ENCODE measurements at places on chromosomes 2 and 18.

GRCh38 chr2:116416731-116417377, 1397.6 kb upstream of the DDX18 start:
- no peak for DNase-seq

DNA sequence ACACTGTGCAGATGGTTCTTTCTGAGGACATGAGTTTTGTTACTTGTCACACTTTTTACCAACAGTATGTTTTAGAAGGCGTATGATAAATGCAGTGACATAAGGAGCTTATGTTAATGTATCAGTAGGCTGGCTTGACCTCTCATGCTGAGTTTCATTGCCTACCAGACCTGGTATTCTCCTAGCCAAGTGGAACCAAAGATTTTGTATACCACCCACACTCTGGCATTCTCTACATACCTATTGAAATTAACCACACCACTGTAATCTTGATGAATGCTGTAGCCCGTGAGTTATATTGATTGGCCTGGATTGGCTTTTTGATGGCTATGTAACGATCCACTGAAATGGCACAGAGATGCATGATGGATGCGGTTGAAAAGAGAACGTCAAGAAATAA, 11.4 kb downstream of the HTR2B start:
- no peak for DNase-seq

- DNase-seq: no peak
Observed at GRCh38 chr2:236818281-236819045, 248.8 kb downstream of the ACKR3 start.

- no peak for DNase-seq
Observed at GRCh38 chr2:56522605-56523089, 338.9 kb downstream of the CCDC85A start.

- no peak for DNase-seq
Observed at GRCh38 chr2:135490376-135490775, 40.6 kb downstream of the ZRANB3 start.

- DNase-seq: no peak
Observed at GRCh38 chr2:203463266-203463678, 71.8 kb downstream of the RAPH1 start.

DNA sequence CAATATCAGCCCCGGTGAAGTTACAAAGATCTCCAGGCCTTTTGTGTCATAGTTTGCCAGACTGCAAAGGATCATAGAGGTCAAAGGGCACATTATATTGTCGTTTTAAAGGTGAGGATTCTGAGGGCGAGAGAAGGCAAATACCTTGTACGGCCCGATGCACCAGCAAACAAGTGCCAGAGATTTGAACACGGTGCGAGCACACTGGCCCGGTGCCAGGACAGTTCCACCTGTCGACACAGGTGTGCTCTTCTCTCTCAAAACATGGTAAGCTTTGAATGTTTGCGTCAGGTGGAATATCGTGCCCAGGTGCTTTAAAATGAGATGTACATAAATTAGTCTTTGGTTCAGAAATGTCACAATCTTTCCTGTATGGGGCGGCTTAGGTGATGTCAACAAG, 776.1 kb upstream of the ID2 start:
- no peak for DNase-seq

DNA sequence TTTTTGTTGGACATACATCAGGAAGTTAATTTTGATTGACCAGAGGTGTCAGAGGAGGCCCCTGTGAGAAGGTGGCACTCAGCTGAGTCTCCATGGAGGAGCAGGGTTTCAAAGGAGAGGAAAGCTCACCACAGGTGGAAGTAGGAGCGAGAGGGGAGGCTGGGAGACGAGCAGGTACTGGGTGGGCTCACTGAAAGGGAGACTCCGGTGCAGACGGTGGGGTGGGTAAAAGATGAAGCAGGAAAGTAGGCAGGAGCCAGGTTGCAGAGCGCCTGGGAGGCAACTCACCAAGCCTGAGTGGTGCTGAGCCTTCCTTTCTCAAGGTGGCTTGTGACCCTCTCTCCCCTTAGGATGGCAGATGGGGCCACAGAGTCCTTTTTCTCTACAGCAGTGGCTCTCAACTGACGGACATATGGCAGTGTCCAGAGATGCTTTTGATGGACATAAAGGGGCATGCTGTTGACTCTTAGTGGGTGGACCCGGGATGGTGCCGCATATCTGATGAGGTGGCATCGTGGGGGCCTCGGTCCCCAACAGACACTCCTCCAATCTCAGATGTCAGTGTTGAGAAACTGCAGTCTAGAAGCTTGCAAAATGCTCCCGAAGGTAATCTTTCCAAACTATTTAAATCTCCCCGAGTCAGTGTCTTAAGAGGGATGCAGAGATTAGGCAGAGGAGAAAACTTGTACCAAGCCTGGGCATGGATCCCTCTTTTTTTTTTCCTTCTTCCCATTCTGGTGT, 64.0 kb downstream of the LPIN1 start:
- DNase-seq: no peak

GRCh38 chr2:138752197-138752956, 27.8 kb downstream of the NXPH2 start:
- DNase-seq: no peak

DNA sequence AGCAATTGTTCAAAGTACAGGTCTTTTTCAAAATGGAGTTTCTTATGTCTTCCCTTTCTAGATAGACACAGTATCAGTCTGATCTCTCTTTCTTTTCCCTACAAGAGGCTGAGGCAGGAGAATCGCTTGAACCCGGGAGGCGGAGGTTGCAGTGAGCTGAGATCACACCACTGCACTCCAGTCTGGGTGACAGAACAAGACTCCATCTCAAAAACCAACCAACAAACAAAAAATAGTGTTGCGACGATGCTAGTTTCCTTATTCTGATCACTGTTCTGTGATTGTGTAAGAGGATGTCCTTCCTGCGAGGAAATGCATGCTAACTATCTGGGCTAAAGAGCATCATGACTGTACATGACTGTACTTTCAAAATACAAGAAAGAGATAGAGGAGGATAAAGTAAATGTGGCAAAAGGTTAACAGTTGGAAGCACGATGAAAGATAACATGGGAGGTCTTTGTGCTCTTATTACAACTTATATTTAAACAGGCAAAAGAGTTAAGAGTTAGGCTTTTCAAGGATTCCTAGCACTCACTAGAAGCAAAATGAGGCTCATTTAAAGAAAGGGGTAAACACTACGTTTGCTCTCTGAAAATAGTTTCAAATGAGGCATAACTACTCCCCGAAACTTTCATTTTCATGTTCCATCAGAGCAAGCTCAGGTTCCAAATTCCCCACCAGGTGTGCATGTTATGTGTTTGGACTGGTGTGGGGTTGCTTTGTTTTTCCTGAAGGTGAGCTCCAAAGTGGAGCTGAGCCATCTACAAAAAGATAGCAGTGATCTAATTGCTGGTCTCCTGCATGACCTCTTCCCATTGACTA, 23.8 kb downstream of the SOWAHC start:
- DNase-seq: no peak

- no peak for DNase-seq
Observed at GRCh38 chr2:67752969-67753368, 309.8 kb downstream of the C1D start.

- DNase-seq: no peak
Observed at GRCh38 chr2:226064932-226065570, 665.5 kb downstream of the NYAP2 start.

DNA sequence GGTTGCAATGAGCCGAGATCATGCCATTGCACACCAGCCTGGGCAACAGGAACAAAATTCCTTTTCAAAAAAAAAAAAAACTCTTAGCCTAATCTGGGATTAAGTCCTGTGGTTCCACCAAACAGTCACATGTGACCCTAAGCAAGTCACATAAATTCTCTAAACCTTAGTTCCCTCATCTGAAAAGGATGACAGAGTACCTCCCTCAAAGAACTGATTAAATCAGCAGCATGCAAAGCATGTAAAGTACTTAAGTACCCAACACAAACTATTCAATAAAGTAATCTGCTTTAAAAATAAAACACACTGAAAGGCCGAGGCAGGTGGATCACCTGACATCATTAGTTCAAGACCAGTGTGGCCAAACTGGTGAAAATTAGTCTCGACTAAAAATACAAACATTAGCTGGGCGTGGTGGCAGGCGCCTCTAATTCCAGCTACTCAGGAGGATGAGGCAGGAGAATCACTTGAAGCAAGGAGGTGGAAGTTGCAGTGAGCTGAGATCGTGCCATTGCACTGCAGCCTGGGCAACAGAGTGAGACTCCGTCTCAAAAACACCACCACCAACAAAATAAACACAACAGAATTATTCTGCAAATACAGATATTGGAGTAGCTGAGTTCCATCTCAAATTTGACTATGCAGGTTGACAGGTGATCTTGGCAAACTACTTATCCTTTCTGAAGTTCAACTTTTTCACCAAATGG, 7.0 kb downstream of the USP34 start:
- no peak for DNase-seq

All from activated CD4-positive, alpha-beta T cell treated with anti-CD3 and anti-CD28 coated beads, Interleukin-2, amount 10 ng/mL, durations not matched to agents 7 days and 5 days (primary cell).